Heart left ventricle (tissue), 16 donors: ENCODE measurements at places on chromosomes 12 and 14. TPM values are rescaled to one million over a fixed set of nuclear protein-coding genes. Genes with fewer than 3 reads are reported as not detected.

The NPFF gene
- not detected for total RNA-seq

The MGAT4C gene
- 6.5 TPM for total RNA-seq

The IFNG-AS1 gene
- total RNA-seq: 0.32 TPM

The SDR9C7 gene
- total RNA-seq: 0.20 TPM

The NAV3 gene
- 4.1 TPM for total RNA-seq

DNA sequence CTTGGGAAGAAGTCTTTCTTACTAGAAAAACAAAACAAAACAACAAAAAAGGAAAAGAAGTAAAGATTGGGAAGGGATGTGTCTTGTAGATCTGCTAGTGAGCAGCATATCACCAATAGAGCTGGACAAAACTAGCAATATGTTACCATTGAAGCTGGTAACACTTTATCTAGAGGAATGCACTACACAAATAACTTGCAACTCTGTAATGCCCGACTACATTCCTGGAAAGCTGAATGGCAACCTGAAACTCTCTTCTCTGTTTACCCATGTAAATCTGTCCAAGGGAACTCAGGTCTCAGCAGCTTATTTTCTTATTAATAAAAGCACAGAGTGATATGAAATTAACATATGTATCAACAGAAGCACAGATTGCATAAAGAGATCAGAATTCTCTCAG lies 624.4 kb downstream of the KCNH5 start:
- H3K27ac ChIP-seq: no peak overlapping the region
- no peak for DNase-seq
- H3K4me3 ChIP-seq: no peak overlapping the region
- no peaks in the 10 kb centered on the region for H3K27me3 ChIP-seq

DNA sequence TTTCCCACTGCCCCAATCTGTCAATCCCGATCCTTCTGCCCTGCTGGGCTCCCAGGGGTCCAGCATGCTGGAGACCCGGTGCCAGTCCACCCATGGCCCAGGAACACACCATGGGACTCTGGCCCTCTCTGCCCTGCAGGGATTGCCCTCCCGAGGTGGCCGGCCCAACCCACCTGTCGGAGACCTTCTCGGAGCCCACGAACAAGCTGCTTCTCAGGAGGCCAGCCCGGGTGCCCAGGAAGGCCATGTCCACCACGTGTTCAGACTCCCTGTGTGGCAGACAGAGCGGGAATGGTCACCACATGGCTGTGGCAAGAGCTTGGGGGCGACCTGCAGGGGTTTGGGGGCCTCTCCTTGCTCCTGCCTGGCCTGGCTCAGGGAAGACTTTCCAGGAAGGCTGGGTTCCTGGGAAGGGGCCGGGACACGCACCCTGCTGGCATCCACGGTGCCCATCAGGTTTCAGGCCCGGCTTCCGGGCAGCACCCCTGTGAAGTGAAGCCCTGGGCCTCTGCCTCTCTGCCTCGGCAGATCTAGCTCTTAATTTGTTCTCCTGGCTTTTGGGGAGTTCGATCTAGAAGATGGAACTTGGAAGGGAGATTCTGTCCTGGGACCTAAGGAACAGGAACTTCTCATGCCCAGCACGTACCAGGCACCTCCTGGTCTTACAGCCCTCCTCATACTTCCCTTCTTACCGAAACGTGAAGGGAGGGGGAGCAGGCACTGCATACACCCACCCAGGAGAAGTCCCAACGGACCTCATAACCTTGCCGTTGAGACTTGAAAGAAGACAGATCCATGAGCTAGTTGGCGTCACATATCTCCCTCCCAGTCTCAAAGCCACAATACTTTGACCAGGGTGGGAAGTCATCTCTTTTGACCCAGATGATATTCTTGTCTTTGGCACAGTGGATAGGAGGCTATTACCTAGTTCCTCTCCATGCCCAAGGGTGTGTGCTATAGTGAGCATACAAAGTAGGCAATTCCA lies 26.3 kb downstream of the LRTM2 start:
- no peaks in the 10 kb centered on the region for H3K4me1 ChIP-seq
- H3K36me3 ChIP-seq: no peaks in the 10 kb centered on the region
- H3K27me3 ChIP-seq: no peaks in the 10 kb centered on the region
- no peak overlapping the region for H3K27ac ChIP-seq
- H3K4me3 ChIP-seq: no peak overlapping the region

- H3K36me3 ChIP-seq: no peaks in the 10 kb centered on the region
- no peak overlapping the region for H3K27ac ChIP-seq
- no peaks in the 10 kb centered on the region for H3K27me3 ChIP-seq
- no peak for DNase-seq
Observed at GRCh38 chr12:39685854-39686657, 66.5 kb upstream of the ABCD2 start.

DNA sequence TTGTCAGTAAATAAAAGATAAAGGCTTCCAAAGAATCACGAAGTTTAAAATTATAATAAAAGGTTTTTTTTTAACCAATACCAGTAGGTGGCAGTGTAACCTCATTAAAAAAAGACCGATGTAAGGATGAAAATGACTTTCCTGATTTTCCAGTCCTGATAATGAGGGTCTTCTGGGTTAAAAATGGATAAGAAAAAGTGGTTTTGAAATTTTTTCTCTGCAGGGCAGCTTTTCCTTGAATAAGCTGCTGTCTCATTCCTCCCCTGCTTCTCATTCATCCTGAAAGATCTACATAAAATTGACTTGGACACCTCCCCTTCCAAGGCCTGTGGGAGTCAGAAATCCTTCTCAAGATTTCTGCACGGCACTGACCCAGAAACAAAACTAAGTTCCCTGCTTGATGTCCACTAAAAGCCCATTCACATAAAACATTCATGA lies 58.9 kb upstream of the FBXO33 start:
- DNase-seq: no peak
- H3K27ac ChIP-seq: no peak overlapping the region
- H3K4me3 ChIP-seq: no peak overlapping the region
- peaks cover 9% of the 10 kb centered on the region for H3K4me1 ChIP-seq
- H3K27me3 ChIP-seq: no peaks in the 10 kb centered on the region
- no peaks in the 10 kb centered on the region for H3K36me3 ChIP-seq

DNA sequence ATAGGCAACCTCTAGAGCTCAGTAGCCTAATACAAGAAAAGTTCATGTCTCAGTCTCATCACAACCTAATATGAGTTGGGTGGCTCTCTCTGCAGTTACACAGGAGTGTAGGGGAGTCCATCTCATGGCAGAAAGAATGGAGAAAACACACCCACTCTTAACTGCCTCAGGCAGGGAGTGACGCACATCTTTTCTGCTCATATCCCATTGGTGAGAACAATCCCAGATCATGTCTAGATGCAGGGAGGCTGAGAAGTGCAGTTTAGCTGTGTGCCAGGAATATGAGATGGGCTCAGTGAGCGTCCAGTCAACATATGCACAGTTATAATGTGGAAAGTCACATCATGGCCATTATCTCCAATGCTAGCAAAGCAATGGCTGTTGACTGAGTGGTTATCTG lies 59.3 kb upstream of the KCNA5 start:
- no peaks in the 10 kb centered on the region for H3K36me3 ChIP-seq
- H3K27me3 ChIP-seq: no peaks in the 10 kb centered on the region
- H3K27ac ChIP-seq: no peak overlapping the region
- no peak for DNase-seq
- H3K4me1 ChIP-seq: no peaks in the 10 kb centered on the region

DNA sequence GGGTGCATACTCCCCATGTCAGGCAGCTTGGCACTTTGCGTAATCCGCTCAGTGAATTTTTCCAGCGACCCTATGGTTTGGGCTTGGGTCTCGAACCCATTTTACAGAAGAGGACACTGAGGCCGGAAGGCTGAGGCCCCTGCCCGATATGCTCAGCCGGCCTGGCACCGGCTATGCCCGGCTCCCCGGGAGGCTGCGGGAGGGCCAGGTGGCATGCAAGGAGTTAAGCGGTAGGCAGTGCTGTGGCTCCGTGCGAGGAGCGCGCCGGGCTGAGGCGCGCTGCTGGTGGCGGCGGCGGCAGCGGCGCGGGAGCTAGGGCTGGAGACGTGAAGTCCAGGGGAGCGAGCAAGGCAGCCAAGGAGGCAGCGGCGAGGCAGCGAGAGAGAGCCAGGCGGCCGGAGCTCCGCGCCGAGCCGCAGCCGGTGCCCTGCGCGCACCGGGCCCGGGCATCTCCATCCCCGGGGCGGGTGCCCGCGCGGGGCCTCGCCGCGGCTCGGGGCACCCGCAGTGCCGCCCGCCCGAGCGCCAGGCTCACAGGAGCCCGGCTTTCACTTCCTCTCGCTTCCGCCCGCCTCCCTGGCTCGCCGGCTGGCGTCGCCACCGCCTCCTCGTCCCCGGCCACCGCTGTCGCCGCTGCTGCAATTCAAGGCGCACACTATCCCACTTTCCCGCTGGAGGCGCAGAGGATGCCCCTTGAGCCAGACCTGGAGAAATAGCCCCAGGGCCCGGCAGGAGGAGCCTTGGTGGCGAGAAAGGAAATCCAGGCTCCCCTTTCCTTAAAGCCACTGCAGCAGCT lies at the start of gene WSCD2:
WSCD2 (plus strand) TSS at position 272 of the 796 bp plus-strand sequence. CDS start 66,545 bp downstream, outside the sequence.
- peak within 1 kb of the TSS; percentile 51 for H3K4me3 ChIP-seq
- H3K27ac ChIP-seq: no peak within 1 kb of the TSS
- no peaks in the 10 kb centered on the region for H3K4me1 ChIP-seq
- DNase-seq: peak; percentile 29
- H3K27me3 ChIP-seq: no peaks in the 10 kb centered on the region

DNA sequence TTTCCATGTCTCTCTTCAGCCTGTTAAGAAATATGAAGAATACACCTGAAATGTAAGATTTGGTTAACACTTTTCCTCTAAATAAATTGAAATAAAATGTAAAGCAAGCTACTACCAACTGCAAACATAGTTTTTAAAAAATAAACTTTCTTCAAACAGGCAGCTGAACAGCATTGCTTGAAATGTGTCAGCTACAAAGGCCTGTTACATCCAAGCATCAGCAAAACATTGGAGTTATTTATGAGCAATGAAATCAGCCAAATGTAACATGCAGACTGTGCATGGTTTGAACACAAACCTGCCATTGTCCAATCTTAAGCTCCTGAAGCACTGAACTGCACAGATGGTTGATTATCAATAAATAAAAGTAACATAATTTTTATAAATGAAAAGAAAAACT lies 291.3 kb downstream of the ACSS3 start:
- no peaks in the 10 kb centered on the region for H3K4me1 ChIP-seq
- no peaks in the 10 kb centered on the region for H3K36me3 ChIP-seq
- no peak for DNase-seq

- no peak overlapping the region for H3K4me3 ChIP-seq
- peaks cover 28% of the 10 kb centered on the region for H3K4me1 ChIP-seq
- DNase-seq: no peak
Observed at GRCh38 chr12:1603269-1603993, 9.1 kb upstream of the FBXL14 start.

DNA sequence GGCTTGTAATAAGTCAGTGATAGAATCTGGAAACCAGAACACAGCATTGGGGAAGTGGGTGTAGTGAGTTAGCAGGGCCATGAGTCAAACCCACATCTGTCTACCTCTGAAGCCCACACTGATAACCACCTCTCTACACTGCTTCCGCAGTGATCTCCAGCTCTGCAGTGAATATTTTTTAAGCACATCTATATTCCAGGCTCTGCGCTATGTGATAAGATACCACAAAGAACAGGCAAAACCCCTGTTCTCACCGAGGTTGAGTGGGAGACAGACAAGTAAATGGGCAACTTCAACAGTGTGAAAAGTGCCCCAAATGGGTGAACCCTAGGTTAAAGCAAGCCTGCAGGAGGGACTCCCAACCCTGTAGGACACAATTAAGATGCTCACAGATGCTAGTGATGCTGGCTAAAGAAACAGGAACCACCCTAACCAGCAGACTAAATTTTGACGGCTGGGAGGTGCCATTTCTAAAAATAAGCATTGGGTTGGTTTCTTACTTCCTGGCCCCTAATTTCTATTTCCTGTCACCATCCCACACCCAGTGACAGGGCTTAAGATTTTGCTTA lies 375.0 kb downstream of the DPF3 start:
- H3K27me3 ChIP-seq: no peaks in the 10 kb centered on the region
- no peaks in the 10 kb centered on the region for H3K36me3 ChIP-seq
- no peak overlapping the region for H3K4me3 ChIP-seq
- DNase-seq: no peak
- H3K4me1 ChIP-seq: peaks cover 34% of the 10 kb centered on the region
- no peak overlapping the region for H3K27ac ChIP-seq

DNA sequence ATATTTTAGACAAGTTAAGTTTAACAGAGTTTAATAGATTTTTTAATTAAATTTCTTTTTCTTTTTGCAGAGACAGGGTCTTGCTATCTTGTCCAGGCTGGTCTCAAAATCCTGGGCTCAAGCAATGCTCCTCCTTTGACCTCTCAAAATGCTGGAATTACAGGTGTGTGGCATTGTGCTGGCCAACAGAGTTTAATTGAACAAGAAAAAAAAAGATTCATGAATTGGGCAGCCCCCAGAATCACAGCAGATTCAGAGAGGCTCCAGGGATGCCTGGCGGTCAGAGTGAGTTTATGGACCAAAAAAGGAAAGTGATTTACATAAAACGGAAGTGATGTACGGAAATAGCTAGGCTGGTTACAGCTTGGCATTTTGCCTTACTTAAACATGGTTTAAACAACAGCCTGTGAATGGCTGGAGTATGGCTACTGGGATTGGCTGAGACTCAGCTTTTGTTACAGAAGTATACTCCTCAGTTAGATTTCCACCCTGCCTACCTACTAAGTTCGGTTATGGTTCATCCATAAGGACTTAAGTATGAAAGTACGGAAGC lies 14.5 kb upstream of the TESPA1 start:
- H3K36me3 ChIP-seq: no peaks in the 10 kb centered on the region
- no peak overlapping the region for H3K27ac ChIP-seq
- no peaks in the 10 kb centered on the region for H3K4me1 ChIP-seq
- no peak for DNase-seq
- no peaks in the 10 kb centered on the region for H3K27me3 ChIP-seq
- no peak overlapping the region for H3K4me3 ChIP-seq

DNA sequence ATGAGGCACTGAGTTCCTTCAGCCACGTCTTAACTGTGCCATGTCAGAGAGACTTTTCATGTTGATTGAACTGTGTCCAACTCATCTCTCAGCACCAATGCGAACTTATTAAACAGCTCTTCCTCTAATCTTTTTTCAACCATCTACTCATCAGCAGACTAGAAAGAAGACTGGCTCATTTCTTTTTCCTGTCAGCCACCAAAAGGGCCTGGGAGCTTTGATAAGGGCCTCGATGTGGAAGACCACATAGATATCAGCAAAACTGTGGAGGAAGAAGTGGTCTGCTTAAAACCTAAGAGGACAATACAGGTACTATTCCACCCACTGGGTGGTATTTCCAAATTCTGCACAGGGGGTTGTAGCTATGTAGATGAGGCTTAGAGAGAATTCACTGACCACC lies 3.6 kb upstream of the PLXNC1 start:
- H3K4me3 ChIP-seq: no peak overlapping the region
- H3K36me3 ChIP-seq: no peaks in the 10 kb centered on the region
- DNase-seq: no peak
- H3K27me3 ChIP-seq: no peaks in the 10 kb centered on the region
- H3K27ac ChIP-seq: no peak overlapping the region

GRCh38 chr14:101184572-101184971 lies 281.1 kb upstream of the RTL1 start:
- H3K4me1 ChIP-seq: no peaks in the 10 kb centered on the region
- no peak overlapping the region for H3K27ac ChIP-seq
- H3K36me3 ChIP-seq: no peaks in the 10 kb centered on the region
- no peak overlapping the region for H3K4me3 ChIP-seq
- no peak for DNase-seq

GRCh38 chr12:123344086-123344485 lies 20.6 kb downstream of the SBNO1 start:
- DNase-seq: no peak
- H3K36me3 ChIP-seq: no peaks in the 10 kb centered on the region
- H3K4me1 ChIP-seq: no peaks in the 10 kb centered on the region
- H3K27ac ChIP-seq: no peak overlapping the region
- no peaks in the 10 kb centered on the region for H3K27me3 ChIP-seq
